ENCODE measurements at places on chromosomes 7 and 10. TPM values are rescaled to one million over a fixed set of nuclear protein-coding genes. Genes with fewer than 3 reads are reported as not detected.

STK31 gene
- total RNA-seq, result 1.3 TPM

CAMK2B gene
- total RNA-seq, result not detected

PHYHIPL gene
- total RNA-seq, result 0.52 TPM

DNA sequence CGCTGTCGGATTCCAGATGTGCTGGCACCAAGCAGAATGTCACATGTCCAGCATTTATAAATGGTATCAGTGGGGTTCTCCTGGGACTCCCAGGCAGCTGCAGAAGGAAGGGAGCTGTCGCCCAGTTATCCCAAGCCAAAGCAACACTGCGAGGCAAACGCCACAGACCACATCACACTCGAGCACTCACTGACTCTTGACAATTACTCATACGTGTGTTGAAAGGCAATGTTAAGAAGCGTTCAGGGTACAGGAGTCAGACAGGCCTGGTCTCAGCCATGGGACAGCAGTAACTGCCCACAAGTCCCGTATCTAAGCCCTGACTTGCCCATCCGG lies 113.4 kb downstream of the DIP2C start:
- no peak for DNase-seq
